PC-3 (cell line): ENCODE measurements at places on chromosomes 2 and 18. TPM values are rescaled to one million over a fixed set of nuclear protein-coding genes. Genes with fewer than 3 reads are reported as not detected.

Gene CD207
- total RNA-seq = not detected in 2 replicates

Gene RNF152
- total RNA-seq = 2.0 and 2.8 TPM in 2 replicates

Gene DAW1
- total RNA-seq = 1.0 and 1.5 TPM in 2 replicates

Gene CRYGD
- total RNA-seq = not detected in 2 replicates

Gene SP140
- 1.7 TPM in 1 of 2 replicates, not detected in the other for total RNA-seq

Gene FNDC4
- 1.7 and 4.7 TPM in 2 replicates for total RNA-seq

GRCh38 chr2:177038787-177039484 is 173.7 kb upstream of the HNRNPA3 start:
- DNase-seq = no peak

DNA sequence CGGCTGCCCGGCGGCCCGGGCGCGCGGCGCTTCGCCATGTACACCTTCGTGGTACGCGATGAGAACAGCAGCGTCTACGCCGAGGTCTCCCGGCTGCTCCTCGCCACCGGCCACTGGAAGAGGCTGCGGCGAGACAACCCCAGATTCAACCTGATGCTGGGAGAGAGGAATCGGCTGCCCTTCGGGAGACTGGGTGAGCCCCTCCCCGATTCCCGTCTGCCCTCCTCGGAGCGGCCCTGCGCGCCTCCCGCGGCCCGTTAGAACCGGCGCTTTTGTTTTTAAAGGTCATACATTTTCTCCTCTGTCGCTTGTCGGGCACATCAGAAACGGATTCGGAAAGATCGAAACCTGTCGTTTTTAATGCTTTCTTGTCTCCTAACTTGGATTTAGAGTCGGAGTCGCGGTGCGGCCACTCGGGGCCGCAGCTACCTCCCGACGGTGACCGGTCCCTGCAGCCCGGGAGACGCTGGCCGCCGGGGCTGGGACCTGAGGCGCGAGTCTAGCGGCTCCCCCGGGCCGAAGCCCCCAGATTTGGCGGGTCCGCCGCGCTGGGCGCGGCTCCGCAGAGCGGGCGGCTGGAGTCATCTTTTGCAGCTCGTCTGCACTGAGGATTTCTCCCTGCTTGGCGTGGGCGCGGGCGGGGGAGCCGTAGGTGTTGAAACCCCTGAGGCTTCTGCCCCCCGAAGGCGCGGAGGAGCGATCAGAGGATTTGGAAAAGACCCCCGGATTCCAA is 519 bp downstream of the TTL start:
- peak; percentile 41 for DNase-seq
